ENCODE measurements at places on chromosomes 12 and 14.

- no peak for DNase-seq
Observed at GRCh38 chr14:55052269-55052930, 953 bp downstream of the MAPK1IP1L start.

- no peak for DNase-seq
Observed at GRCh38 chr14:66944872-66945271, 244.4 kb upstream of the GARIN2 start.

- DNase-seq = no peak
Observed at GRCh38 chr12:38465020-38465419, 148.4 kb downstream of the ALG10B start.

GRCh38 chr12:101992091-101992490, 69.7 kb downstream of the WASHC3 start:
- DNase-seq = no peak

GRCh38 chr12:67068204-67068731, 200.9 kb upstream of the CAND1 start:
- peak; percentile 37 for DNase-seq
